Stimulated activated CD8-positive, alpha-beta memory T cell treated with anti-CD3 and anti-CD28 coated beads, Interleukin-12 subunit alpha, Interleukin-12 subunit beta, amount 100 ng/mL, for 1 hour (primary cell): ENCODE measurements at places on chromosomes 11 and 22.

DNA sequence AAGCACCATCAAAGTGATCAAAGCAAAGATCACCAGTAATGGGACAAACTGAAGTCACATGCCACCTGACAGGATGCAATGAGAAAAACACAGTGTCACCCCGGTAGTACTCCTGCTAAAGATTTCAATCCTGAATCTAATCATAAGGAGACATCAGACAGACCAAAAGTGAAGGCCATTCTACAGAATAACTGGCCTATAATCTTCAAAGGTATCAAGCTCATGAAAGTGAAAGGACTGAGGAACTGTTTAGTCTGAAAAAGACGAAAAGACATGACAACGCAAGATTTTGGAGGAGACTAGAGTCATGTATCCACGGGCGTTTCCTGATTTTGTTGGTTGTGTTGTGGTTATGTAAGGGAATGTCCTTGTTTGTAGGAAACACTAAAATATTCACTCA lies 42.4 kb upstream of the TSKU start:
- DNase-seq, result no peak

GRCh38 chr11:30540781-30541180 lies 45.4 kb downstream of the MPPED2 start:
- DNase-seq, result no peak

DNA sequence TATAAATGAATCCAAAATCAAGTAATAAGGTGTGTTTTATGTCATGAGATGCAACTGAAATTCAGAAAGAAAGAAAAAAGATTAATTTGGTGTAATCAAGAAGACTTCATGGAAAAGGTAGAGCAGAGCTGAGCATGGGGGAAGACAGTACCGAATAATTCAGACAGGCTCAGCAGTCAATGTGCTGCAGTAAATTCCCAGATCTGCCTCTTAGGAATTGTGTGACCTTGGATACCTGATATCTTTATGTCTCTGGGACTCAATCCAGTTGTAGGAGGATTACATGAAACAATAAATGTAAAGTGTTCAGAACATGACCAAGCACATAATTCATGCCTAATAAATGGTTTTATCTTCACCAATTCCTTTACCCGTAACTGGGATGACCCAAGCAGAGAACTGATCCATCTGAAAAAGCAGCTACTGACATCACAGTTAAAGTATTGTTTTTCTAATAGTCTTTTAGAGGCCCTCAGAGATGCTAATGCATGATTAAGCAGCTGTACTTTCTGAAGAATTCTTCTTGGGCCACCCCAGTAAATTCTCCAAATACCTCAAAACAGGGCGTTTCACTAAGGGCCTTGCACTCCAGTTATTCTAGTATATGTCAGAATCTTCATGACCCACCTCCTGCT lies 7.8 kb downstream of the MS4A12 start:
- no peak for DNase-seq

DNA sequence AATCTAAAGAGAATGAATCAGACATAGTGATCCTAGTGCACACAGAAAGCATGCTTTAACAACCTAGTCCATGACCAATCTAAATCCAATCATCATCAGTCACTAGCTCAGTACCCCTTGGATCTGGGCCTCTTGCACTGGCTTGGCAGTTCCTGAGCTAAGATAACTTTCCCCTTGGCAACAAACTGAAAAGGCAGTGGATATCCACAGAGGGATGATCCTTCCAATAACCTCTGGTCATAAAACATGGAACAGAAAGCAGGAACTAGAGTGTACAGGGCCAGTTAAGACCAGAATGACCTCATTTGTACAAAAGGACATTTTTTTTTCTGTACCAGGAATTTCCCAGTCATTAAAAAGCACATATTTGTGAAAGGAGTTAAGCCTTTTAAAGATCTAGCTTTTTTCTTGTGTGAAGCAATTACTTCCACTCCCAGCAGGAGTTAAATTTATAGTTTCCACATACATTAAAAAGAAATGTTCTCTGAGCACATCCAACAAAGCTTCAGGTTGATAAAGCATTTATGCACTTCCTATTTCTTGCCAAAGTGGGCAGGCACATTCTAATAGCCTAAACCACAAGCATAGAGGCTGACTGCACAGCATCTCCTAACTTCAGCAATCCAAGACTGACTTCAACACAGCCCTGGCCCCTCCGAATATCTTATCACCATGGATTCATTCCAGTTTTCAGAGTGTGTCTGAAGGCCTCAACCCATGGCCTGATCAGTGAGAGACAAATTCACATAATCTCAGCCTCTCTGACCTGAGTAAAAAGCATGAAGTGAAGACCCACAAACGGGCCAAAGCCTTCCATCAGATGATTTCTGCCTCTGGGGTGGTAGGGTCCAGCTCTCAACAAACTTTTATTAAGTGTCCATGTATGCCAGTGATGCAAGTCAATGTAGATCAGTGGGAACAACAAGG lies 29.9 kb downstream of the GUCY1A2 start:
- DNase-seq, result no peak

DNA sequence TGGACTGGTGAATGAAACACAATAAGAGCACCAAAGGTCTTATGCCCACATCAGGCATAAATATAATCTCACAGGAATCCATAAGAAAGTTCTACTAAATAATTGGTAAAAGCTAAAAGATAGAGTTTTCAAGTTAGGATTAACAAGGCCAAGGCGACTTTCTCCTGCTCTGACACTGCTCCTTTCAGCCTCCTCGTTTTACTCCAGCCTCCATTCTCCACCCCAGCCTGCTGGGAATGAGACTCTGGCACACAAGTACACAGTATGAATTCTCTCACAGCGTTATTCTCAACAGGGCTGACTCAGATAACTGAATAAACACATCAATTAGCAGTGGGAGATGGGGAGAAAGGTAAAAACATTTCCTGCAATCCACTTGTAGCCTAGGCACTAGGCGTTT lies 94.9 kb downstream of the APOL5 start:
- no peak for DNase-seq

- no peak for DNase-seq
These were observed 33.8 kb downstream of the DNHD1 start for GRCh38 chr11:6530848-6531247.

DNA sequence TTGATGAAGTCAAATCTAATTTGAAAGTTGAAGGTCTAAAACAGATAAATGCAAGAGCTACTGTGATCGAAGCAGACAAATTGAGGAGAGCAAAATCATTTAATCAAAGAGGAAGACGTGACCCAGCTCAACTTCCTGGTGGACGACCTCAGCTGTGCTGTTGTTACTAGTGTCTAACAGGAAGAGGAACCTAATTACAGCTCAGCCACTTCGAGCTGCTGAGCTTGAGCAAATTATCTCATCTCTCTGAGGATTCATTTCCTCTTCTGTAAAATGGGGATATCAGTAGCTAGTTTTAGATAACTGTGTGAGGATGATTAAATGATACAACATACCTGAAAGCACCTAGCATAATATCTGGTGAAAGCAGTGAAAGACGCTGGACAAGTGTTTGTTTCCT lies 48.6 kb upstream of the OLFML1 start:
- no peak for DNase-seq

DNA sequence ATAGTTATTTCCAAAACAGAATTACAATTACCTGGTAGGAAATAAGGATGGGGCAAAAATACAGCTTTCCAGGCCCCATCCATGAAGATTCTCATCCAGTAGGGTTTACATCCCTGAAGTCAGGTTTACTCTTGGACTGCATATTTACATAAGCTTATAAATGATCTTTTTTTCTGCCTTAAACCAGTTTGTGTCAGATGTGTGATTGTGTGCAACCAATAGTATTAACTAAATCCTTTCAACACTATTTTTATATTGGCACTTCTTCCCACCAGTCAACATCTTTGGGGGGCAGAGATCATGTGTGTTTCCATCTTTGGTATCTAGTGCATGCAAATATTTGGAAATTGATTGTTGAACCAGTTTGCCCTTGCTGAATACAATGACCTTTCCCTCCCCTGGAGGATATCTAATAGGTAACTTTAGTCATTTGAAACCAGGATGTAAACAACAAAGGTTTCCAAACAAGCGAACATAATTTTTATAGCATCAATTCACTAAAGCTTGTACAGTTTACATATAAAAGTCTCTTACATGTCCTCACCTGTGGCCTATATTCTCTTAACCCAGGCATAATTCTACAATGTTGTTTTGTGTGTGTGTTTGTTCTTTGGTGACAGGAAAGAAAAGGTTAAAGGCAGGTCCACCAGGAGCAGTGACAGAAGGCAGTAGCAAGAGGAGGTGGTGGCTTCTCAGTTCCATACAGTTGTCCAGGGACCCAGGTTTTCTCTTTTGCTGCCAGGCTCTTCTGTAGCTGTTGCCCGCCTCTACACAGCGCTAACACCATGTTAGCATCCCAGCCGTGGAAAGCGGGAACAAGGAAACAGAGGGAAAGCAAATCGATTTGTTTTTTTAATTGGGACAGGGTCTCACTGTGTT lies 1.7 kb upstream of the ME3 start:
- DNase-seq, result no peak

GRCh38 chr11:95762534-95762933 lies 27.0 kb downstream of the FAM76B start:
- no peak for DNase-seq

DNA sequence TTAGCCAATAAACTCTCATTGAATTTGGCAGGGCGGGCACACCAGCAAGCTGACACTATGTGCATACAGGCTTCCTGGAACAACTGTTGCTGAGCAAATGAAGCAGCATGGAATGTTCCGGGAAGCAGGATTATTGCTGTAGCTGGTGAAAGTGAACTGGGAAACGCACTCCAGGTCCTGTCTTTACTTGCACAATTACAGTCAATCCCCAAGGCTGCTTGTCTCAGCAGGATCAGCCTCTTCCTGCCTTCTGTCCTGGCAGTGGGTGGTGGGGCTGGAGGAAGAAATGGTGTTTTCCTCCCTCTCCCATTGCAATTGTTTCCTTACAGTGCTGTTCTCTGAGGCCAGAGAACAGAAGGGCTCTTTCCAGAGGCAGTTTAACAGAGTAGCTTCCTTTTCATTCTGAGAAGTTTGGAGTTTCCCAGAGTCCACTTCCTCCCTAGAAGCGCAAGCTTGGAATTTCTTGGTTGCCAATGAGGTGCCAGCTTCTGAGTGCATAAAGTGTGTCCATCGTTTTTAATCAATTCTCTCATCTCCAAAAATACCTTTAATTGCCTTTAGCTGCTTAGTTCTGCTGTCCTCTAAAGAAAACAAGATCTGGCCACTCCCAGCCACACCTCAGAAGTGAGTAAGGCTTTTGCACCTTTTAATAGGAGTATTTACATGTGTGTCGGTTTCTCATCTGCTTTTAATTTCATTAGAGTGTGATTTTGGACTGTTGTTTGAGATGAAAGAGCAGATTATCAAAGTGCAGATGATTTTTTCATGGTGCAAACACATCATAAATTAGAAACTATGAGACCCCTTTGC lies 19.9 kb downstream of the CD44 start:
- no peak for DNase-seq

- no peak for DNase-seq
These were observed 264.5 kb upstream of the UBASH3B start for GRCh38 chr11:122391049-122391448.

GRCh38 chr11:55726715-55727324 lies 46.4 kb upstream of the OR5D13 start:
- no peak for DNase-seq

DNA sequence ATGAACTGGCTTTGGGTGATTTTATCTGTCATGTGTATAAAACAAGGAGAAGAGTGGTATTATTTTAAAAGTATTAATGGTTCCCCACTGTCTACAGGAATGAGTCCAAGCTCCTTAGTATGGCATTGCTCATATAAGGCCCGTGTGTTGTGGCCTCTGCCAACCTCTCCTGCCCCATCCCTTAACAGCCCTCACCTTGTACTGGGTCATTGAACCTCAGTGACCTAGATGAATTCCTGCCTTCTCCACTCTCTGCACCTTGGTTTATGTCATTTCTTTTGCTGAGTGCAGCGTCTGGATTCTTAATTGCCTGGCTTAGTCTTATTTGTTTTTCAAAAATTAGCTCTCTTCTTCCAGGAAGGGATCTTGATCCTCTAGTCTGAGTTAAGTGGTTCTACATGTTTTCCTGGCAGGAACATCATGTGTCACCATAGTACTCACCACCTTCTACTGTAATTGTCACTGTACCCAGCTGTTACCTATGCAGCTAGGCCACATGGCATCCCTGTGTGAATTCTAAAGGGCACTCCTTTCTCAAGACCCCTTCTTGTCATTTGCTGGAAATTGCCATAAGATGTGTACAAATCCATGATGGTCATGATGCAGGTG lies 36.2 kb upstream of the POGLUT3 start:
- no peak for DNase-seq

- no peak for DNase-seq
These were observed 10.5 kb downstream of the ART5 start for GRCh38 chr11:3631331-3631730.

DNA sequence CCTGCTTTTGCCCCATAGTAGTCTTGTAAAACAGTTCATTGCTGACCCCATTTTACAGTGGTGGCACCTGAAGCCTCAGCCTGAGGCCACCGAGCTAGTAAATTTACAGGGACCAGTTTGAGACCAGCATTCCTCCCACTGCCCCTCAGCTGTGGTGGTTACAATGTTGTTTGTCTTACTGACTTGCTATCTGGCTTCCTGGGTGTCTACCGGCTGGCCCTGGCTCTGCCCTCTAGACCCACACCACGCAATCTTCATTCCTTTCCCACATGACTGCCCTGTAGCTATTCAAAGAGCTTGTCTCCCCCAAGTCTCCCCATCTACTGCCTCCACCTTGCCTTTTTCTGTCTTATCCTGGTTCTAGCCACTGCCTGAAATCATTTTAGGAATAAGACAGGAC lies 20.8 kb downstream of the PIK3IP1 start:
- DNase-seq, result no peak

DNA sequence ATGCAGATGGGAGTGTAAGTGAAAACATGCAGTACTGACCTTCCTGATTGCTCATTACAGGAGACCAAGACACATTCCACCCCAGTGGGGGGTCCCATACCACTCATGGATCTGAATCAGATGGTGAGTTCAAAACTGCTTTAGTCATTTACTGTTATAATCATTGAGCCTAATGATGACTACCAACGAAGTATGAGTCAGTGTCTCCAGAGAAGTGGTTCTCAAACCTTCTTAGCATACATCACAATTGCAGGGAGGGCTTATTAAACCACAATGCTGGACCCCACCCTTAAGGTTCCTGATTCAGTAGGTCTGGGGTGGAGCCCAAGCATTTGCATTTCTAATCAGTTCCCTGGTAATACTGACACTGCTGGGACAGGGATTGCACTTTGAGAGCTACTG lies 75.8 kb downstream of the CD44 start:
- DNase-seq, result no peak

GRCh38 chr22:19799322-19800190 lies 39.0 kb downstream of the TBX1 start:
- no peak for DNase-seq

GRCh38 chr22:37842015-37842793 lies 1.9 kb downstream of the ANKRD54 start:
- DNase-seq, result no peak

DNA sequence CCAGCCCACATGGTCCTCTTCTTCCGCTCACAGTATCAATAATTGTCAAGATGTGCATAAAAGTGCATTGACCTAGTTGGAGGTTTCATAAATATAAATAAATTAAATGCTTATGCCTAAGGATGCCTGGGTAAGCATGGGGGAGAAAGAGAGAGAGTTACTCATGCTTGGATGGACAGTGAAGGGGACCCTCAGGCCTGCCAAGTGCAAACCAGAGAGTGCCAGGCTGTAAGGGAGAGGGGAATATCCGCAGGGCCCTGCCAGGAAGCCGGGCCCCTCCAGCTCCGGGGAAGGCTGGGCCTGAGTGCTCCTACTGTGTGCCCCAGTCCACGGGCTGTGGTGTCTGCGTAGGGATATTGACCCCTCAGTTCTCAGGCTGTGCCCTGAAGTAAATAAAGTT lies 214.6 kb downstream of the DSCAML1 start:
- DNase-seq, result no peak
